ENCODE measurements at places on chromosomes 5 and 9.

DNA sequence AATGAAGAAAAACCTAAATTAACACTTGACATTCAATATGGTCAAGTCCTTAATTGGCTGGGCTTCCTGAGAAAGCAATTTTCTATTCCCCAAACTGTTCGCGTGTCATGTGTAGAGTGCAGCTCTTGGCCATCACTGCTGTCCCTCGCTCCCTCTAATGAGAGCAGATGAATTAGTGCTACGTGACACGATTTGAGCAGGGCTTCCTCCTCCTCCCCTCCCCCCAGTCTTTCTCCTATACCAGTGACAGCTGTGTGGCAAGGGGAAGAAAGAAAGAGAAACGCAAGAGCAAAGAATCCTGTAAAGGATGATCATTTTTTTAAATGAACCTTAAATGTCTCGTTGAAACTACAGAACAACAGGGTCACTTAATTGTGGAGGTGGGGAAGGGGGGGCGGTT, 159.6 kb downstream of the BNC2 start:
- DNase-seq = no peak

DNA sequence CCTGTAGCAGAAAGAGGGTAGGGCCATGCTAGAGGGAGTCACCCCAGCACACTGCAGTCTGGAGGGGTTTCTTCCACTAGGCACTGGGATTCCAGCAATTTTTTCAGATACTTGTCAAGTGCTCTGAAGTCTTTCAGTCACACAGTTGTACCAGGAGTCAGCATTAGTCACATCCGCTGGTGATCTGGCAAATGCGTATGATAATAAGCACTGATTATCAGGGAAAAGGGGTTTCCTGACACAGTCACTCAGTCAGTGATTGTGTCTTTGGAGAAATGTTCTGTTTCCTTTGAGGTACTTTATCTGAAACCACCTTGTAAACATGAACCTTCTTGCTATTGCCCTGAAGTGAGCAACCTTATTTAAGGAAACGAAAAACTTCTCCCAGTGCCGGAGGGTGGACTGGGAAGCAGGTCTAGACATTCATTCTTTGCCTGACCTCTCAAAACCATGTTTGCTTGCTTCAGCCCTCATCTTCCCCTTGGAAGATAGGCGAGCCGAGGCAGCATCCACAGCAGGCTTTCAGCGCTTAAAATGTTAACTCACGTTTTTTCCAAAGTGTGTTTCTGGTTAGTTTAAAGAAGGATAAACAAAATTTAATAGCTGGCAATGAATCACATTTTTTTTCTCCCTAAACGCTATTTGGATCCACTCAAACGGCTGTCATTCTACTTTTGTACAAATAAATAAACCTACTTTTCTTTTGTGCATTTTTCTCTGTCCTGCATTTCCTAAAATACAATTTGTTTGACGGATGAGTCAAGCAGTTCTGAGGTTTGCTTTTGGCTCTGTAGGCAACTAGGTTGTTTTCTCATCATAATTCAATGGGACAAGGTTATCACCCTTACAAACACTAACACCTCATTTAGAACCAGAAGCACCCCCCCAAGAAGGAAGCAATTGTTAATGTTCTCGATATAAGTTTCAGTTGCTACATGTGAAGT, 77.7 kb downstream of the FOXD1 start:
- peak; percentile 72 for DNase-seq

GRCh38 chr9:88737031-88737430, 202.1 kb downstream of the NXNL2 start:
- no peak for DNase-seq

DNA sequence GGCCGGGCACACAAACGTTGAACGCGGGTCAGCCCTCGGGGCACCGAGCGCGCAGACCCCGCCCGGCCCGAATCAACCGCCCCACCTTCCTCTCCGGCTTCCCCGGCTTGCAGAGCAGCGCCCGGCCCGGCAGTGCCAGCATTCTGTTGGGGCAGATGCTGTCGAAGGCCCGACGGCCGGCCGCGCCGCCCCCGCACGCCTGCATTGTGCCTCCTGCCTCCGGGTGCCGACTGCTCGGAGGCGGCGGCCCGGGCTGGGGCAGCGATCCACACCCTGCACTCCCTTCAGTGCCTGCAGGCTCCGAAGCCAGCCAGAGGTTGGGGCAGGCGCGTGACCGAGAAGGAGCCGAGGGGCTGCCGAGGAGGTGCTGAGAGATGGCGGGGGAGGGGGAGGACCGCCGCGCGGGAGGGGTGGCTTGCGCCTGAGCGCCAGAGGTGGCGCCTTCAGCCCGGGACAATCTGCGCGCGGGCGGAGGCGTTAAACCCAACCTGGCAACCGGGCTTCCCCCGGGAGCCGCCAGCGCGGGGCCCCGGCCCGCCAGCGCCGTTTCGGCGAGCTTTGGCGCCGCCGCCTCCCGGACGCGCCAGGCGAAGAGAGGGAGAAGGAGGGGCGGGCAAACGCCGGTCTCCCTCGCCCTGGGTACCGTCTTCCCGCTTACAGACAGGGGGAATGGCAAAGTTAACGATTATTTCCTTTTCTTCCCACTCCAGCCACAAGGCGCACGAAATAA, at the start of gene MCIDAS:
MCIDAS (minus strand) TSS at position 382 of the 730 bp plus-strand sequence; CDS start at position 205, 177 bp downstream.
- peak; percentile 50 for DNase-seq

DNA sequence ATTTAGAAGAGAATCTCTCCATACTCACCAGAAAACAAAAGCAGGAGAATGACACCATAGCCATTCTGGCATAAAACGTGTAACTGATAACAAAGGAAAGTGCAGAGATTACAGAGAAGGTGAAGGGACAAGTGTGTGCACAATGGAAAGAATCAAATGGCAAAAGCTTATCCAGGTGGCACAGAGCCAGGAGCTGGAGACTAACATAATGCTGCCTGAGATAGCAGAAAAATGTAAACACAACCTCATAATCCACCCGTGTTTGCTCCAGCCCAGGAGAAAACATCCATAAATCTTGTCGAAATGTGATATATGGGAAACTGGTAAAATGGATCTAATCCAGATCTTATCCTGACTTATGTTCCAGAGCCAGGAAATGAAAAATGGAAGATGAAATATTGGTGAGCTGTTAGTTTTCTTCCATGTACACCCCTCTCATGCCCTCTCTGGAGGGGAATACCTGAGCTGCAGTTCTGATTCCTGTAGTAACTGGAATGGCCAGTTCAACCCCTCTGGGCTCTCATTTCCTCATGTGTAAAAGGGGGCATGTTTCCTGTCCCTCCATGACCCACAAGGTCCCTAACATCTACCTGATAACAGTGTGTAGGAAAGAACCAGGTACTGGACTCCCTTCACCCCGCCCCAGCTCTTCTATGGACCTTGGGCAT, 212.3 kb upstream of the DAPK1 start:
- DNase-seq = no peak

DNA sequence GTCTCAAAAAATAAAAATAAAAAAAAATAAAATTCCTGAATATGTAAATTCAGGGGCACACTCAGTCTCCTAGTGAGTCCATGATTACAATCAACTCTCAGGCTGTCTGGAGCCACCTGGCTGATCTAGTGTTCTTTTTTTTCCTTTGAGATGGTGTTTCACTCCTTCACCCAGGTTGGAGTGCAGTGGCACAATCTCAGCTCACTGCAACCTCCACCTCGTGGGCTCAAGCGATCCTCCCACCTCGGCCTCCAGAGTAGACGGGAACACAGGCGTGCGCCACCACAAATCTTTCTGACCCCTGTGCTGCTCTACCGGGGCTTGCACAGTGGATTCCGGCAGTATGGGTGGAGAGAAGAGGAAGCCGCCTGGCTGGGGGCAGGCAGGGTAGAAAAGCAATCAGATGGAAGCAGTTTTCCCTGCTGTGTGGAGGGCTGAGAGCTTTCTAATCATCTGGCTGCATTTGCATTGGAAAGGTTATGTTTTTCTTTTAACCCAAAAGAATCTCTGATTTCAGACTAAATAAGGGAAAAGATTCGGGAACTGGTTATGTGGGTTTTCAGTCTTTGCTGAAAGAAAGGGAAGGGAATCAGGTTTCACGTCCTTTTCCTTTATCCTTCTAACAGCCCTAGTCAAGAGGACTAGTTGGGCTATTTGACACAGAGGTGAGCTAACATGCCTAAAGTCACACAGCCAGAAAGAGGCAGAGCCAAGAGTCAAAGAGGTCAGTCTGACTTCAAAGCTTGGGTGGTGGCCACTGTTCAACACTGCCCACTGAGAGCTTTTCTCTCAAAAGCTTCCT, 26.3 kb upstream of the CORO2A start:
- DNase-seq = peak; percentile 44

DNA sequence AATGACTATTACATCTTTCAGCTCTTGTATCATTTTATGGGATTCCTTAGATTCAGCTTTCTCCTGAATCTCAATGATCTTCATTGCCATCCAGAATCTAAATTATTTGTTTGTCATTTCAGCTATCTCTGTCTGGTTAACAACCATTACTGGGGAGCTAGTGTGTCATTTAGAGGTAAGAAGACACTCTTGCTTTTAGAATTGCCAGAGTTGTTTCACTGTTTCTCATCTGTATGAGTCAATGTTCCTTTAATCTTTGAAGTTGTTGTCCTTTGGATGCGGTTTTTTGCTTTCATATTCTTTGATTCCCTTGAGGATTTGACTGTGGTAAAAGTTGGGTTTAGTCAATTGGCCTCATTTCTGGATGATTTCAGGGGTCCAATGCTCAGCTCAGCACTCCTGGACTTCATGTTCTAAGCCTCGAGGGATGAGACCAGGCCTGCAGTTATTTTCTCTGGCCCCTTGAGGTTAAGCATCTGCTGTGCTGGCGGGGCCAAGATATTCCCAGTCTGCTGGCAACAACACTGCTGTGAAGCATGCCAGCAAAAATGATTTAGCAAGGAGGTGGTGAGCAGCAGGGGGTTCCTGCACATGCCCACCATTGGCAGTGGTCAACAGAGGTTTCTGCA, 102.4 kb upstream of the PCSK5 start:
- peak; percentile 62 for DNase-seq

- no peak for DNase-seq
Measured at GRCh38 chr9:23672151-23672550, 153.9 kb downstream of the ELAVL2 start.

GRCh38 chr5:66661149-66661548, 65.0 kb downstream of the MAST4 start:
- DNase-seq = peak; percentile 2

GRCh38 chr9:4538107-4538506, 47.8 kb downstream of the SLC1A1 start:
- no peak for DNase-seq

GRCh38 chr5:16865151-16865550, 70.9 kb downstream of the MYO10 start:
- no peak for DNase-seq

DNA sequence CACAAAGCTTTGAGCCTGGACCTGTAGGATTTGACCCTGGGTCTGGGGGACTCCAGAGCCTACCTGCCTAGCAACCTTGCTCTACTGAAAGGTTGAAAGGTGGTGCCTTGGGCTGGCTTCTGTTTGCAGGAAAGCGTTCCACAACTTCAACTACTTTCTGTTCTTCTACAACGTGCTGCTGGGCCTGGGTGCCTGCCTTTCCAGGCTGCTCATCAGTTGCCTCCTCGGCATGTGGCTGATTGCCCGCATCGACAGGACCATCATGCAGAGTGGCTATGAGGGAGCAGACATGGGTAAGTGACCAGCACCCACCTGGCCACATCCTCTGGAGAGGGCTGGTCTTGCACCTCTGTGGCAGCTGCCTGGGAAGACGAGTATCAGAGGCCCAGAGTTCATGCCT, 13.6 kb upstream of the CCDC180 start:
- no peak for DNase-seq

DNA sequence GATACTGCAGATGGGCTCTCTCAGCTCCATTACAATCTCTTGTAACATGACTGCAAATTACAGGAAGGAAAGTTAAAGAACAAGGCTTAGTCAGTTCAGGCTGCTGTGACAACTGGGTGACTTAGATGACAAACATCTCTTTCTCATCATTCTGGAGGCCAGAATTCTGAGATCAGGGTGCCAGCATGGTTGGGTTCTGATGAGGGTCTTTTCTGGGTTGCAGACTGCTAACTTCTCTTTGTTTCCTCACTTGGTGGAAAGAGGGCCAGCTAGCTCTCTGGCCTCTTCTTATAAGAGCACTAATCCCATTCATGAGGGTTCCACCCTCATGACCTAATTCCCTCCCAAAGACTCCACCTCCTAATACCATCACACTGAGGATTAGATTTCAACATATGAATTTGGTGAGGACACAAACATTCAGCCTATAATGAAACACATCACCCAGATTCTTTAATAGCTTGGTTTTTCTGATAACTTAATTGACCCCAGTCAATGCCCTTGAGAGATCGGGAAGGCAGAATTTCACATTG, 73.6 kb upstream of the MAMDC2 start:
- no peak for DNase-seq

GRCh38 chr5:114504560-114504959, 142.7 kb downstream of the KCNN2 start:
- no peak for DNase-seq

DNA sequence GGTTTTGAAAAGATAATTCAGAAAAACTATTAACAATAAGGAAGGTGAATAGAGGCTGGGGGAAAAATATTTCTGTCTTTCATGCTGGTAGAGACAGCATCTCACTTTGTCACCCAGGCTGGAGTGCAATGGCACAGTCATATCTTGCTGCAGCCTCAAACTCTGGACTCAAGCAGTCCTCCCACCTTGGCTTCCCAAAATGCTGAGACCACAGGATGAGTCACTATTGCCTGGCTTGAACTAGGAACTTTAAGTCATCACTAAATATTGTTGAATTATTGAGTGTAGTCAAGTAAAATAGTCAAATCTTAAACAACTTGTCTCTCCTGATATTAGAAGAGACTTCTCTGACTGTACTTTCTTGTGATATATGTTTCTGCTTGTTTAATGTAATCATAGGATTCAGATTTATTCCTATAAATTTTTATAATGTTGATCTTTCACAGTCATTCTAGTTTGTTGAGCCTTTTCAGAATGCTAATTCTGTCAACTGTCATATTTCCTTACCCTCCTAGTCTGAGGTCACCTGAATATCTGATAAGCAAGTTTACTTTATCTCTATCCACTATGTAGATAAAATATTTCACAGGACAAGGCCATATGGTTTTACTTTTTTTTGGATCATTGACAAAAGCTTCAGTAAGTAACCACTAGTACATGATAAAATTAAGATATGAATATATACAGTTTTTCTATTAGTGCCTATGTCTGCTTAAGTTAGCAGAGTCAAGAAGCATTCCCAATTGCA, 1696.5 kb downstream of the MAT2B start:
- DNase-seq = no peak

GRCh38 chr5:175328176-175328575, 115.8 kb downstream of the DRD1 start:
- no peak for DNase-seq

- peak; percentile 73 for DNase-seq
Measured at GRCh38 chr9:123131258-123131657, 97.8 kb downstream of the GPR21 start.
